HAP-1 (cell line): ENCODE measurements at places on chromosomes 1 and 21.

- no peak for DNase-seq
Measured at GRCh38 chr21:21559285-21560045, 561.3 kb downstream of the NCAM2 start.

GRCh38 chr21:39347537-39347936 is 1.4 kb downstream of the HMGN1 start:
- no peak for DNase-seq

DNA sequence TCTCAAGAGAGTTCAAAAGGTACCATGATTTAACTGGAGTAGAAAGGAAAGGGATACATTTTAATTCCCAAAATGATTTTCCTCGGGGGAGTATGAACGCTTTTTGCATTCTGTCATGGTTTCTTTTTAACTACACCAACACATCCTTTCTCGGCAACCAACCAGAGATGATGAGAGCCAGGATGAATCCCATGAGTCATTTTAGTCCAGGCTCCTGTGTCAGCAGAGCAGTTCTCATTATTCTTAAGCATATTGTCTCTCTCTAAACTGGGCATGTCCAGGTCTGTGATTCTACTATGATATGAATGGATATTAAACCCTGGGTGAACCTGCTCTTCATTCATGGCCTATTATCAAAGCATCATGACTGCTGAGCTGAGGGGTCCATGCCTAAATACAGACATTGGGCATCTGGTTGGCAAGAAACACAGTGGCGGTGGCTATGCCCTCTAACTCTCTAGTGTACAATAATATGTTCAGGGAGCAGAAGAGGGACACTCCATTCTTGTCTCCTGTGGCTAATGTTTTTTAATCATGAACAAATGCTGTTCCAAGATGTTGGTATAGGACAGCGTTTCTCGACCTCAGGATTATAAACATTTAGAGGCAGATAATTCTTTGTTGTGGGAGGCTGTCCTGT is 124.3 kb upstream of the ESRRG start:
- no peak for DNase-seq

DNA sequence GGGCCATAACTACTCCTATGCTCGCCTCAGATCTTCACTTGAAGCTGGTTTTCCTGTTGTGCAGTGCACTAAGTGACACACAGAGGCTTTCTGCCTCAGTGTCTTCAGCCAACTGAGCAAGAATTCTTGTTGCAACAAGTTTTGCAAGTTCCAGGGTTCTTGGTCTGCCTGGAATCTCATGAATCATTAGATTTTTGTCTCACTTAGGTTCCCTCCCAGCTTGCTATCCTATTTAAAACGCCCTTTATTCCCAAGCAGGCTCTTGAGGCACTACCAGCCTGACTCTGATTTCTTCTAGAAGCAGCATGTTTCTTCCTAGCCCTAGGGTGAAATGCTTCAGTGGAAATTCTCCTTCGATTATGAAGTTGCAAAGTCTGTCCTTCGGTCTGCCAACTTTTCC is 158.8 kb downstream of the C1orf21 start:
- no peak for DNase-seq

- no peak for DNase-seq
Measured at GRCh38 chr21:43667191-43667904, 8.0 kb downstream of the RRP1B start.

DNA sequence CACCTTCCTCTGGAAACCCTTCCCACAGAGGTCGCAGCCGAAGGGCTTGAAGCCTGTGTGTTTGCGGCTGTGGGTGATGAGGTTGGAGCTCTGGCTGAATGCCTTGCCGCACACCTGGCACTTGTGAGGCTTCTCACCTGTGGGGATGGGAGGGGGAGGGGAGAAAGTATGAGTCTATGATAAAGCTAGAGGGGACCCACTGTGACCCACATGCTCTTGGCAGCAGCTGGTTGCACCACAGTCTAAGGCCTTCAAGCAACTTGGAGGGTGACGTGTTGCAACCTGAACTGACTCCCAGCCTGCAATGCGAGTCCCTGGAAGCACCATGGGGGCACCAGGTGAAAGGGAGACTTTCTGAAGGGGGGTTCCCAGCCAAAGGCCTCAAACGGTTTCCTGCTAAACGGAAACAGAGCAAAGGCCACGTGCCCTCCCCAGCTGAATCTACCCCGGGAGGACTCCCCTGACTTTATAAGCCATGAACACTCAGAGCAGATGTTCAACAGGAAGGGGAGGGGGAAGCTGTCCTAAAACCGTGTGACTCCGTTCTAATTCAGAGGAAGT is 10.6 kb downstream of the GFI1 start:
- DNase-seq, result no peak

- DNase-seq, result no peak
Measured at GRCh38 chr1:236321101-236321500, 39.3 kb upstream of the ERO1B start.

GRCh38 chr1:65527707-65528503 is 107.4 kb downstream of the LEPR start:
- no peak for DNase-seq

GRCh38 chr1:203197625-203198024 is 11.1 kb upstream of the CHI3L1 start:
- no peak for DNase-seq

DNA sequence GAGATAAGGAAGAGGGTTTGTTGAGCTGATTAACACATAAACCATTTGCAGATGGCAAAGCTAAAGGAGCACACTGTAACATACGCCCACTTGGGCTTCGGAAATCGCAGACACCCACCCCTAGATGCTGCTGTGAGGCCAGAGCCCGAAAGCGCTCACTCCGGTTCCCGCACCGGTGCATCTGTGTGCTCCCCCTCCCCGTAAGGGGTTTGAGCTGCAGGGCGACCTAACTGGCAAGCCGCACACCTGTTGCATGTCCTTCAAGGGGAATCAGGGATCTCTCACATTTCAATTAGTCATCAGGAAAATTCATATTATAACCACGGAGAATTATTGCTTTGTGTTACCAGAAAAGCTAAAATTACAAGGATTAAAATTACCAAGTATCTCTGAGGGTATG is 1.4 kb upstream of the CFH start:
- no peak for DNase-seq

DNA sequence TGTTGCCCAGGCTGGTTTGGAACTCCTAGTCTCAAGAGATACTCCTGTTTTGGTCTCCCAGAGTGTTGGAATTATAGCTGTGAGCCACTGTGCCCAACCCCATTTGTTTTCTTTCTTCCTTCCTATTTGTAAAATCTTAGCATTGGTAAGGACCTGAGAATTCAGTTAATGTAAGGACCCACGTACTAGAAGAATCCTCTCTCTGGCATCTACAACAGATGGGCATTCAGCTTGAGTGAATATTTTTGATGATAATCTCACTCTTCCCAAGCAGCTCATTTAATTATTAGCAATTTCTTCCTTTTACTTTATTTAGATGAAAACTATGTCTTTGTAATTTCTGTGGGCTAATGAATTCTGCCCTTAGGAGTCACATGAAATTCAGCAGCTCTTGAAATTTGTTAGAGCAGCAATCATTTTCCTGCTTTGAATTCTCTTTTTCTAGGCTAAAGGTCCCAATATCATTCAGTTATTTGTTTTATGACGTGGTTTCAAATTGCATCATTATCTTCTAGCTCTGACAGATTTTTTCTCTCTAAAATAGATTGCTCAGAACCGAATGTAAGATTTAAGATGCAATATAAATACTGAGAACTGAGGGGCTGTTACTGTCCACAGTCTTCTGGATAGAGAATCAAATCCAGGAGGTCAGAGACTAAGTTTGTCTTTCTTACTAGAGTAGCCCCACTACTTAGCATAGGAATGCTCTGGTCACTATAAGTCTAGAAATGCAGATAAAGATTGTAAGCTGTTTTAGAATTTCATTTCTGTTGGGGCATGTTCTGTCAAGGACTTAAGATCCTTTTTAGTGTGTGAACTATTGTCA is 59.4 kb downstream of the EPB41 start:
- no peak for DNase-seq
